Immature natural killer cell (primary cell): ENCODE measurements at places on chromosomes 2 and 18. TPM values are rescaled to one million over a fixed set of nuclear protein-coding genes. Genes with fewer than 3 reads are reported as not detected.

GRCh38 chr2:230895536-230896345, 29.3 kb downstream of the GPR55 start:
- peaks cover 11% of the 10 kb centered on the region for H3K4me1 ChIP-seq
- no peak overlapping the region for H3K4me3 ChIP-seq
- H3K27ac ChIP-seq = no peak overlapping the region

The ALPI gene
- polyA plus RNA-seq = not detected

GRCh38 chr2:8580316-8581233, 101.3 kb upstream of the ID2 start:
- no peak overlapping the region for H3K4me3 ChIP-seq
- DNase-seq = no peak
- H3K4me1 ChIP-seq = peaks cover 41% of the 10 kb centered on the region
- H3K27ac ChIP-seq = no peak overlapping the region
- peaks cover 6% of the 10 kb centered on the region for H3K27me3 ChIP-seq

DNA sequence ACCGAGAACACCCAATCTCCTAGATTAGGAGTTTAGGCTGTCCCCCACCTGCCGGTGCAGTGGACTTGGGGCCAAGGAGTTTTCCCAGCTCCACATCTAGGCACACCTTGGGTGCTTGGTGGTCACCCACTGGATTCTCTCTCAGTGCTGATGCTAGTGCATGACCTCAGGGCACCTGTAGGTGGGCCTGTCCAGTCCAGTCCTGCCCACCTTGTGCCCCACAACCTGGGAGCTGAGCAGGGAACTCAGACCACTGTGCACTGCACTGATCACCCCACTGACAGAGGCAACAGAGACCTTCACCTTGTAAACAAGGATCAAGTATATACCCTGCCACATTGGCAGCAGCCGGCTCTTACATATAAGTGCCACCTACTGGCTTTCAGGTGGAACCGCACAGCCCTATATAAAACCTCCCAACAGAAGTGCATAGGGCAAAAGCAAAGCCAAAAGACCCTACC, 12.7 kb upstream of the CDH19 start:
- no peak overlapping the region for H3K4me3 ChIP-seq
- no peak overlapping the region for H3K27ac ChIP-seq
- H3K27me3 ChIP-seq = no peaks in the 10 kb centered on the region
- no peaks in the 10 kb centered on the region for H3K36me3 ChIP-seq
- no peak for DNase-seq
